ENCODE measurements at places on chromosomes 16 and 17. TPM values are rescaled to one million over a fixed set of nuclear protein-coding genes. Genes with fewer than 3 reads are reported as not detected.

Gene CMTM2
- total RNA-seq, result not detected

Gene ZSCAN10
- 0.22 TPM for total RNA-seq

Gene TPSD1
- not detected for total RNA-seq

Gene NPIPA2
- total RNA-seq, result 1.1 TPM

Gene LPO
- total RNA-seq, result 0.22 TPM

Gene CA10
- total RNA-seq, result 0.27 TPM

Gene IGF2BP1
- total RNA-seq, result 16.4 TPM

Gene CCL1
- total RNA-seq, result not detected

Gene PSMD3
- total RNA-seq, result 100 TPM

Gene ARHGDIG
- 9.8 TPM for total RNA-seq

Gene PYDC1
- total RNA-seq, result not detected

Gene TBC1D26
- 0.87 TPM for total RNA-seq

Gene MYH2
- 0.05 TPM for total RNA-seq

Gene MYH8
- total RNA-seq, result not detected

Gene PABPN1L
- total RNA-seq, result 0.66 TPM

Gene SMIM36
- total RNA-seq, result 0.13 TPM

Gene COPRS
- total RNA-seq, result 40.2 TPM

Gene RDM1
- not detected for total RNA-seq

Gene ZPBP2
- 0.19 TPM for total RNA-seq

Gene SCN4A
- 2.8 TPM for total RNA-seq

Gene CD79B
- total RNA-seq, result not detected

Gene CRISPLD2
- 15.4 TPM for total RNA-seq

Gene NPIPB9
- total RNA-seq, result 0.73 TPM

Gene KRTAP4-3
- not detected for total RNA-seq

Gene NT5C3B
- 126 TPM for total RNA-seq

Gene KRTAP9-4
- not detected for total RNA-seq

Gene YBX2
- 0.66 TPM for total RNA-seq

Gene PARD6A
- 13.9 TPM for total RNA-seq

Gene EVPLL
- total RNA-seq, result 0.09 TPM

Gene STRADA
- 31.9 TPM for total RNA-seq

Gene TBX2
- total RNA-seq, result 0.86 TPM

Gene CCDC78
- 10.6 TPM for total RNA-seq

Gene TMC6
- total RNA-seq, result 8.7 TPM

Data from motor neuron (in vitro differentiated cells).